ENCODE measurements at places on chromosomes 6 and 20.

GRCh38 chr20:61833807-61834610 lies 231.7 kb downstream of the TAF4 start:
- DNase-seq: no peak

GRCh38 chr6:81820980-81821379 lies 68.5 kb upstream of the TENT5A start:
- DNase-seq: no peak

DNA sequence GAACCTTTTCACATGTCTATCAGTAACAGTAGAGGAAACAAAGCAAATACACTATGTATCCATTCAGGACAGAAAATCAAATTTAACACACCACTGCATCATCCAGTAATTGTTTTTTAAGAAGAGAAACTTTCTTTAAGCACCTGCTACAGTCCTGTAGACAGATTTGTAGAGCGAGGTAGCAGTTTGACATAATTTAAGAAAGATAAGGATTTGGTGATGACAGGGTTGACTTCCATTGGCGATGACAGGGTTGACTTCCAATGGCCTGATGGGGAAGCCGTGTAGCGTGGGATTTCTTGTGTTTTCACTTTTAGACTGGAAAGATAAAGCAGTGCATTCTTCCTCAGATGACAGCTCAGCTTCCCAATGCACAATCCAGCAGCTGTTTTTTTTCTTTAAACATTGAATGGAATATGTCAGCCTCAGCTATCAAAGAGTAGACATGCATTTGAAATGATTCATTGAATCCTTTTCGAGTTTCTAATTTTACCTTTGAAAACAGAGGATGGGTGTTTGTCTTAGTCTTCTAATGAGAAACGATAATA lies 68.5 kb downstream of the ECT2L start:
- DNase-seq: no peak

GRCh38 chr6:22042706-22043105 lies 254.1 kb downstream of the PRL start:
- no peak for DNase-seq

- no peak for DNase-seq
These were observed 290.4 kb upstream of the SULF2 start for GRCh38 chr20:48075591-48076174.

DNA sequence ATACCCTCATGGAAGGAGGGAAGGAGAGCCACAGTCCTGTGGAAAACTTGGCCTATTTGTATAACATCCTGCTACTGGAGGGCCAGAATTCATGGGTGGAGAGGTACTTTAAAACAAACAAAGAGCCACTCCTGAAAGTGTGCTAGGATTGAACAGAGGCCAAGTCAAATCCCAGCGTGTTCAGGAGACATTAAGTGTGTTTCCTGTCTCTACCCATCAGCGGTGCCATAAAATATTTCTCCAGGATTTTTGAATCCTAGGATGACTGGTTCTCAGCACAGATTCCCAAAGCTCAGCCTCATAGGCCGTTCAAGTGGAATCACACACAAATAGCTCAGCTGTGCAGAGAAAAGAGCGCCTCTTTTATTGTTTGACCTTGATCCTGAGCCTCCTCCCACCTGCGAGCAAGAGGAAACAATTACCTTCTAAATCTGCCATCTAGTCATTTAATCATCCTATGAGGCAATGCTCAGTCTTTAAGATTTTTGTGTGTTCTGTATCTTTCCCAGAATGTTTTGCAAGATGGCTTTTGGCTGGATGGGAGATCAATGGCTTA lies 31.8 kb upstream of the RALGAPA2 start:
- DNase-seq: no peak

All from coronary artery (tissue), 2 donors.